ENCODE measurements at places on chromosomes 16 and 17.
A peak's percentile ranks its signal among the peaks of the same experiment; 100 is the strongest.

DNA sequence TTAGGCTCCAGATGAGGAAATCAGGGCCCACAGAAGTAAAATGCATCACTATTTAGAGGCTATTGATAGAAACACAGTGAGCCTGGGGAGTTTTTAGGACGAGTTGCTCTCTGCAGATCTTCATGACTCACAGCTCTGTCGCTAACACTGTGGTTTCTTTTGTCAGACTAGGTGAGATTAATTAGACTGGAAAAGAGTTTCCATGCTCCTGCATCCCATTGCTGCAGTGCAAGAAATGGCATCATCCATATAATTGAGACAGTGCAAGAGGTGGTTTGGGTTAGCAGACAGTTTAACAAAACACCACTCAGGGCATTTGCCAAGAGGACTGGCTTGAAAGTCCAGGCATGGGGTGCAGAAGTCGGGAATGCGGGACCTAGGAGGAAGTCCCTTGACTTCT lies 198.8 kb upstream of the CACNG5 start:
- DNase-seq = no peak

GRCh38 chr17:350706-351448 lies 1.7 kb downstream of the RPH3AL start:
- DNase-seq = no peak

- DNase-seq = no peak
These were observed 17.9 kb upstream of the ALDH3A1 start for GRCh38 chr17:19766016-19766415.

DNA sequence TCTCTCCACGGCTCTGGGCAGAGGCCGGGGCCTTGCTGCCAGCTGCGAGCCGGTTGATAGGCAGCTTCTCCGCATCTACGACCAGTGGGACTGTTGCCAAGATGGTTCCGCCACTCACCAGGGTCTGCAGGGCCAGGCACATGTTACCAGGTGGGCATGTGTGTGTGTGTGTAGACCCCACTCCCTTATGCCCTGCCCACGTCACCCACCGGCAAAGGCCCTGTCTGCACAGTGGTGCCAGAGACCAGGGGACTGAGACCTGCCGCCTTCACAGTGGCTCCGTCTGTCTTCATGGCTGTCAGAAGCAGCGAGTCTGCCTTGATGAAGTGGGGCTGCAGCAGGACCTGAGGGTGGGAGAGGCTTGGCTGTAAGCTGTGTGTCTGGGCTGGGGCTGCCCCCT lies 17.7 kb downstream of the SREBF1 start:
- no peak for DNase-seq

- DNase-seq = no peak
These were observed 9.8 kb downstream of the MYL4 start for GRCh38 chr17:47218896-47219430.

- DNase-seq = no peak
These were observed 75.5 kb upstream of the TBX2 start for GRCh38 chr17:61323909-61324868.

- no peak for DNase-seq
These were observed 190.5 kb upstream of the PMFBP1 start for GRCh38 chr16:72362476-72362875.

DNA sequence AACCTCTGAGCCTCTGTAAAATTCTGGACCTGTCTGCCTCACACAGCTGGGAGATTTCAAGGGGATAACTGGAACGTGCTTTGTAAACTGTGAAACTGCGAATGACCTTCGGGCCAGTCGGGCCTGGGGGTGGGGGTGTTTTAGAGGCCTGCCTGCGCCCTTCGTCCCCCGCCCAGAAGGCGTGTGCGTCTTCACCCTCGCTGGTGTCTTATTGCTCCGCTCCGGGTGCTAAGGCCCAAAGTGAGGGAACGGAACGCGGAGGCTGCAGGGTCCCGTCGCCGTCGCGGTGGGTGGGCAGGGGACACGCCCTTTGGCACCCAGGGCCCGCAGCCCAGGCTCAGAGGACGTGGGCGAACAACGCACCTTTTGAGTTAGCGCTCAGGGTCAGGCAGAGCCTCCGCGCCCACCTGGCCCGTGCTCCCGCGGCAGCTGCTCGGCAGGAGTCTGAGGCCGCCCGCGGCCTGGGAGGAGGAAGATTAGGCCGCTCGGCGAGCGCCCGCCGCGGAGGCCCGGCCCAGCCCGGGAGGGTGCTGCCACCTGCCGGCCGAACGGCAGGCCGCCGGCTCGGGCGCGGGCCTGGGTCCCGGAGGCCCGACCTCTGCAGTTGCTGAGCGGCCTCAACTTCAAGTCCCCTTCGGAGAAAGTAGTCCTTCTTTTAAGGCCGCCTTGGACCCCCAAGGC lies 29.7 kb downstream of the DCAKD start:
- DNase-seq = peak; percentile 77

DNA sequence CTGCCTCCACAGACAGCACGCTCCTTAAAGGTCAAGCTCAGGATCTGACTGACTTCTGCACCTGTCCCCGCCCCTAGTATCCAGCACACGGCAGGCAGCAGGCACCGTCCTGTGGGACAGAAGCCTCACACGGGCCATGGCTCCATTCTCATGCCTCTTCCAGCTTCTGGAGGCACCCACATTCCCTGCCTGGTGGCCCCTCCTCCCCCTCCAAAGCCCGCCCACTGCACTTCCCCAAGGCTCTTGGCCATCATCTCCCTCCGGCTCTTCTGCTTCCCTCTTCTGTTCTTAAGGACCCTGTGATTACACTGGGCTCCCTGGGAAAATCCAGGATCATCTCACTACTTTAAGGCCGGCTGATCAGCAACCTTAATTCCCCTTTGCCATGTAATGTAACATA lies 3.5 kb downstream of the CANT1 start:
- no peak for DNase-seq

DNA sequence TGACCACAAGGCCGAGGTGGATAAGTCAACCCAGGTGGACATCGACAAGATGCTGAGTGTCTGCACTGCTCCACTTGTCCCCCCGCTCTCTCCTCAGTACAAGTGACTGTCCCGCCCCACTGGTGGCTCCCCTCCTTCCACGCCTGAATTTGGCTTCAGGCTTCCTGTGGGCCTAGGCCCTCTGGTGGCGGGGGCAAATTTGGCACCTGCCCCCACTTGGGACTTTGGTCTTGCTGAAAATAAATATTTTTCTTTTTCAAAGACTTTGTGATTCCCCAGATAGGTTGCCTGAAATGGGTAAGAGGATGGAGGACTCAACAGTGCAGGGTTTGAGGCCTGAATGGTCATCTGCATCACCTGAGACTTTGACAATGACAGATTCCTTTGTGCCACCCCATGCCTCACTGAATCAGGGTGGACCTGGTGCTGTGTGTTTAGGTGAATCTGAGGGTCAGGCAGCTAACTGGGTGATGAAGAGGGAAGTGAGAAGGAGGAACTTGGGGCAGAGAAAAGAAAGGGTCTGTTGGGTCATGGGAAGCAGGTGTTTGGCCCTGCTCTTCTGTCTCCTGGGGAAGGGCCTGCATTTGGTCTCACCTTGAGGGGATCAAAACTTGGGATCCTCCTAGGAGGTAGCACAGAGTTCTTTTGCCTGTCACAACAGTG lies 2.0 kb downstream of the C16orf86 start:
- DNase-seq = peak; percentile 38

- peak; percentile 9 for DNase-seq
These were observed 740 bp upstream of the POLR3E start for GRCh38 chr16:22296225-22297113.

DNA sequence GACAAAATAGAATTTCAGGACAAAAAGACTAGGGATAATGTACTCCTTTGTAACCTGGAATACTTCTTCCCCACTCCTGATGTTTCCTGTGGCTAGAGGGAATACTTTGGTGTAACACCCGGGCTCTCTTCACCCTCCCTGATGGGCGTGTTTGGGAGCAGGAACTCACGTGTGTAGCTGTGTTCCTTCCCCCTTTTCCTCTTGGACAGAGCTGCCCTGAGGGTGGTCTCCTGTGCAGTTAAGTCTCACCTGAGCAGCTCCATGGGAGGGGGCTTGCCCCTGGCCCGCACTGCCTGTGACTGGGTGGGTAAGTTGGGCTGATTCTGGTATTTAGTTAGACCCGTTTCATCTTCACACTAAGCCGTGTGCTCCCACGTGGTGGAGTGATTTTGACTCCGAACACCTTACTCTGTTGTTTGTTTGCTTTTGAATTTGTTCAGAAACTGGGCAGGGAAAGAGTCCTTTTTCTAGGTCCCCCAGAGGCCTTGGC lies 87.9 kb downstream of the OR1D5 start:
- no peak for DNase-seq

DNA sequence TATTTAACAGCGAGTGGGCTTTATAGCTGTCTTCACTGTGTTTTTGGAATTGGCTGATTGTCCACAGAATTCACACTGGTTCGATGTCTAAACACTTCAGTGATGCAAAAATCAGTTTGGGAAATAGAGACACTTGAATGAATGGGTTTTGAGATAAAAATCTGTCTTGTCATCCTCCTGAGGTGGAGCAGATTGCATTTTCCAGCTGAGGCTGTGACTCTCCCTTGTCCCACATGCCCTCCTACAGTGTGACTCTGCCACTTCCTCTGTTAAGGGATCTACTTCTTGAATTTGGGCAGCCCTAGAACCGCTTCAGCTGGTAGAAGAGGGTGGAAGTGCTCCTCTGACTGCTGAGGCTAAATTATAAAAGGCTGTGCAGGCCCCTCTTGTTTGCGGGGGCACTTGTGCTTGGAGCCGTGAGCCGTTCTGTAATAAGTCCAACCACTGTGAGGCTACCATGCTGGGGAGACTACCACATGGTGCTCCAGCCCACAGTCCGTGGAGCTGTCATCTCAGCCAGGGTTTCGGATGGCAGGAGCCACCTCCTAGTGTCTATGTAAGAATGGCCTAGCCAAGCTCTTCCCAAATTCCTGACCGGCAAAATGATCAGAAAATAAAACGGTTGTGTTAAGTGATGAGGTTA lies 175.9 kb downstream of the SPECC1 start:
- no peak for DNase-seq

- no peak for DNase-seq
These were observed 1.4 kb downstream of the ZG16 start for GRCh38 chr16:29779474-29779873.

GRCh38 chr16:10868596-10869469 lies 8.2 kb upstream of the CIITA start:
- DNase-seq = peak; percentile 5

DNA sequence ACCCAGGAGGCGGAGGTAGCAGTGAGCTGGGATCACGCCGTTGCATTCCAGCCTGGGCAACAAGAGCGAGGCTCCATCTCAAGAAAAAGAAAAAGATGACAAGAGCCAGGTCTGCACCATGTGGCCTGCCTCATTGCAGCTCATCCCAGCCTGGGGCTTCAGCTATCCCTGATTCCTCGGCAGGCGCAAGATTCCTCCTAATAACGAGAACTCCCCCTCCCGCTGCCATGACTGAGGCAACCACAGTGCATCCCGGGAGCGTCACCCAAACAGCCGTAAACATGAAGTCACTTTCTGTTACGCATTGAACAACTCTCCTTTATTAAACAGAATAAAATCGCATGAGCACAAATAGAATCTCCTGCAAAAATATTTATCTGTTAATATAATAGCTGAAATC lies 120.6 kb downstream of the MGAT5B start:
- DNase-seq = no peak

DNA sequence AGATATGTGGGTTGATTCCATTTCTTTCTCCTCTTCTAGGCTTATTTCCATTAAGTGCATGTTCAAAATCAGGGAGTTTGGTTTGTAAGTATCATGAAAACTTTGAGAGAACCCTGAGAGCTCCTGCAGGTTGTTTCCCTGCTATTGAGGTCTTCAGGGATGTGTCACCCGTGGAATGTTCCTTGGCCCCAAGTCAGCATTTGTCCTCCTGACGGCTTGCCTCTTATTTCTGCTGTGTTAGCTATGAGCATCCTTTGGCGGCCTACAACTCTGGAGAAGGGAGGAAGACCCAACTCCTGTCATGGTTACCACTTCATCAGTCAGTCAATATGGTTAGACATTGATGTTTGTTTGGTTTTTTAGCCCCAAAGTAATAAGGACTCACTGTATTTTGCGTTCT lies 180.8 kb downstream of the FTO start:
- no peak for DNase-seq

- peak; percentile 77 for DNase-seq
These were observed 12.6 kb downstream of the THRA start for GRCh38 chr17:40075201-40075941.

DNA sequence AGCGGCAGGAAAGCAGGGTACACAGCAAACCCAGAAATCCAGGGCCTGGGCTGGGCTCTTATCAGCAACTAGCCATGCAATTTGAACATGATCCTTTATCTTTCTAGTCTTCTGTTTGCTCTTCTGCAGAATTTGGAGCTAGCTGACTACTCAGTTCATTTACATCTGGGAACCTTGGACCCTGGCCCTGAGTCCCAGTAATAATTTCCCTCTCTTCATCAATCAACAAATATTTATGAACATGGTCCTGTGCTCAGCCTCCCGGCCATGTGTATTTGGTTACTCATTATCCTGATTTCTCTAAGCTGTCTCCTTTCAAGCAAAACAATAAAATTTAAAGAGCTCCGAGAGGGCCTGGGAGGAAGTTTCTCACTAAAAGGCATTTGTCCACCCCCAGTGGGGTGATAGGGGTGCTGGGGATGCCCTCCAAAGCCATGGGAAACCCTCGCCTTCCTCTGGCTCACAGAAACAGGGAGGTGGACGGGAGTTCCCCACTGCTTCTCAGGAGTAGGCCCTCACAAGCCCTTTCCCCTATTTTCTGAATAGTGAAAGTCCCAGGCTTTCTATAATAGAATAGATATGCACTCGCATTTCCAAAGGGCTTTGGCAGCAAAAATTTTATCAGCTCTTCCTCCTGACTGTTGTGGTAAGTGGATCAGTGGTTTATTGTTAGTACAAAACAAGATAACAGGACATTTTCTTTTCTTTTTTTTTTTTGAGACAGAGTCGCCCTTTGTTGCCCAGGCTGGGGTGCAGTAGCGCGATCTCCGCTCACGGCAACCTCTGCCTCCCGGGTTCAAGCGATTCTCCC lies 6.9 kb upstream of the WDR59 start:
- DNase-seq = no peak

GRCh38 chr17:69729944-69730343 lies 315.4 kb downstream of the MAP2K6 start:
- DNase-seq = no peak

GRCh38 chr17:31598921-31599571 lies 207.6 kb downstream of the RAB11FIP4 start:
- no peak for DNase-seq

DNA sequence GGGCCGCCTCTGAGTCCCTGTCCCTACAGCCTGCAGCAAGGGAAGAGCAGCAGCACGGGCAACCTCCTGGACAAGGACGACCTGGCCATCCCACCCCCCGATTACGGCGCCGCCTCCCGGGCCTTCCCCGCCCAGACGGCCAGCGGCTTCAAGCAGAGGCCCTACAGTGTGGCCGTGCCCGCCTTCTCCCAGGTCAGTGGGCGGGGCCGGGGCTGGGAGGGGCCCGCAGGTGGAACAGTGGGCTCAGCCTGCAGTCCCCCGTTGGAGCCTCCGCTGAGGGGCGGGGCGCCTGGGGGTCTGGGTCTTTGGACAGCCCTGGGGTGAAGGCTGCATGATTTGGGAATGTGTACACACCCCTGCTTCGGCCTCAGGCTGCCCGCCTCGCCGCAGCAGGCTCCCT lies 58.6 kb upstream of the PVALEF start:
- DNase-seq = no peak

Data from CD4-positive, alpha-beta T cell treated with Interleukin-17A for 4 hours (primary cell).